Breast epithelium (tissue), 4 donors: ENCODE measurements at places on chromosomes 7 and 10. TPM values are rescaled to one million over a fixed set of nuclear protein-coding genes. Genes with fewer than 3 reads are reported as not detected.

GRCh38 chr10:102775935-102776669, 32.4 kb downstream of the WBP1L start:
- DNase-seq = no peak

GRCh38 chr10:61140765-61141392, 196.9 kb upstream of the RHOBTB1 start:
- DNase-seq = no peak

DNA sequence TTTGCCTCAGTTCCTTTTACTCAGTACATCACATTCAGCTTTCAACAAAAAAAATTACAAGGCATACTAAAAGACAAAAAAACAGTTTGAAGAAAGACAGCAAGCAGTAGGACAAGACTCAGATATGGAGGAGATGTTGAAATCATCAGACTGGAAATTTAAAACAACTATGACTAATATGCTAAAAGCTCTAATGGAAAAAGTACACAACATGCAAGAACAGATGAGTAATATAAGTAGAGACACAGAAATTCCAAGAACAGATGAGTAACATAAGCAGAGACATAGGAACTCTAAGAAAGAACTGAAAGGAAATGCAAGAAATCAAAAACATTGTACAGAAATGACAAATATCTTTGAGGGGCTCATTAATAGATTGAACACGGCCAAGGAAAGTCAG, 402.6 kb downstream of the NEBL start:
- no peak for DNase-seq

The SLC25A28 gene
- 29.1 TPM for total RNA-seq

The TFPI2 gene
- total RNA-seq = 223 TPM

DNA sequence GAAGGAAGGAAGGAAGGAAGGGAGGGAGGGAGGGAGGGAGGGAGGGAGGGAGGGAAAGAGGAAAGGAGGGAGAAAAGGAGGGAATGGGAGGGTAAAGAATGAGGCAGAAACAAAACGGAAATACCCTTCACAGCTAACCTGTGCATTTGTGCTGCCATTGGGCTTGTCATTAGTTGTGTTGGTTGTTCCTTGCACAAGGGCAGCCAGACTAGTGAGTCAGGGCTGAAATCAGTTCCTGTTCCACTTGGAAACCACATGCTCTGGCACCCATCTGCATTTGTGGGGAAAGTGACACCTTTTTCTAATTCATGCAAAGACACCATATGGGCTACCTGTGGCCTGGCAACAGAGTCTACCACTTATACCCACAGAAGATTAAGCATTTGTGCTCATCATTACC, 1004.0 kb upstream of the C7orf33 start:
- no peak for DNase-seq

GRCh38 chr10:10432296-10433035, 585.2 kb upstream of the CELF2 start:
- no peak for DNase-seq

The BZW2 gene
- total RNA-seq = 55.7 TPM

DNA sequence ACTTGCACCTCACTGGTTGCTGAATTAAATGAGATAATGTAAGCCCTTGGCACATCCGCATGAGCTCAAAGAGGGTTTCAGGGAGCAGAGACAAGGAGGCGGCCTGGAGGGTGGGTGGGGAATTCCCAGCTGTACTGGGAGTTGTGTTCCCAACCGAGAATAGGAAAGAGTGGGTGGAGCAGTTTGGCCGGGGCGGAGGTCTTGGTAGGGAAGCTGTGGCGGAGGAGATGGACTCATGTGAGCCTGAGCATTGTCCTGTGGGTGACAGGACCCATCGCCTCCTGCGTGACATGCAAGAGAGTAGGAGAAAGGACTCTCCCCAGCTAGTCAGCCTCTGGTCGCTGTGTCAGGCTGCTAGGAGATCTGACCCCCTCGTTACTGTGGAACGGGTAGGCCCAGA, 41.0 kb upstream of the SAMD8 start:
- no peak for DNase-seq

GRCh38 chr7:7202375-7202720, 20.0 kb downstream of the C1GALT1 start:
- DNase-seq = no peak

DNA sequence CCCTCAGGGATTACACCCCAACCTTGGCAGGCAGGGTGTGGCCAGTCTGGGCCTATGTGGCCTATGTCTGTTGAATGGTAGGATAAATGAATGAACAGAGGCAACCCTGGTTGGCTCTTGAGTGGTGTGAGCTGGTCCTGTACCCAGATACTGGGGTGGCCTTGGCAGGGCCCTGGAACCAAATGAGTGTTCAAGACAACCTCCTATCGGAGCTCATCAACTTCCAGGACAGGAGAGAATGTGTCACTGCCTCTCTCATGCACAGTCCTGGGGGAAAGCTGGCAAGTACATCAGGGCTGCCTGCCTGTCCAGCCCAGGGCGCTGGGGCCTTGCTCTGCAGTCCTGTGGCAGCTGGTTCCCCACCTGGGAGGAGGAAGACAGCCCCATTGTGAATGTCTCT, 271.6 kb downstream of the CALN1 start:
- DNase-seq = no peak

The SEPTIN7 gene
- total RNA-seq = 177 TPM

The FFAR4 gene
- total RNA-seq = 2.9 TPM

- no peak for DNase-seq
Observed at GRCh38 chr10:22685926-22686325, 28.5 kb downstream of the PIP4K2A start.

DNA sequence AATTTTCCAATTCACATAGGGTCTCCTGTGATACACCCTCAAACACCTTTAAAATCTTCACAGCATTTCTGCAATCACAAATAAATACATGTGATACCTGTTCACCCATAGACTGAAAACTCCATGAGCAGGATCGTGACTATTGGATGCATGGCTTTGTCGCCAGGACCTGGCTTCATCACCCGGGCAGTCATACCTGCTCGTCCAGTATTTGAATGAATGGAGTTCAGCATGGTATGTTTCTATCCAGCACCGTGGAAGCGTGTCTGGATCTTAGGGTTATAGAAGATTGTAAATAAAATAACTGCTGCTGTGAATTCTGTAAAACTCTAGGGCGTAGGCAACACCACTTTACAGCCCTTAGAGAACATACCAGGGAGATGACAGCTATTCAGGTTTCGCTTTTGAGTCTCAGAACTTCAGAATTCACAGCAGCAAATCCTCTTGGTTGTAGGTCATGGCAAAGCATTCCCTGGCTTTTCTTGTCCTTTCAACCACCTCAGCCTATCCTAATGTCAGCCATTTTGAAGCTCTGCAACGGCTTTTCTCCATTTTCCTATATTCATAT, 47.4 kb upstream of the USP6NL start:
- no peak for DNase-seq

DNA sequence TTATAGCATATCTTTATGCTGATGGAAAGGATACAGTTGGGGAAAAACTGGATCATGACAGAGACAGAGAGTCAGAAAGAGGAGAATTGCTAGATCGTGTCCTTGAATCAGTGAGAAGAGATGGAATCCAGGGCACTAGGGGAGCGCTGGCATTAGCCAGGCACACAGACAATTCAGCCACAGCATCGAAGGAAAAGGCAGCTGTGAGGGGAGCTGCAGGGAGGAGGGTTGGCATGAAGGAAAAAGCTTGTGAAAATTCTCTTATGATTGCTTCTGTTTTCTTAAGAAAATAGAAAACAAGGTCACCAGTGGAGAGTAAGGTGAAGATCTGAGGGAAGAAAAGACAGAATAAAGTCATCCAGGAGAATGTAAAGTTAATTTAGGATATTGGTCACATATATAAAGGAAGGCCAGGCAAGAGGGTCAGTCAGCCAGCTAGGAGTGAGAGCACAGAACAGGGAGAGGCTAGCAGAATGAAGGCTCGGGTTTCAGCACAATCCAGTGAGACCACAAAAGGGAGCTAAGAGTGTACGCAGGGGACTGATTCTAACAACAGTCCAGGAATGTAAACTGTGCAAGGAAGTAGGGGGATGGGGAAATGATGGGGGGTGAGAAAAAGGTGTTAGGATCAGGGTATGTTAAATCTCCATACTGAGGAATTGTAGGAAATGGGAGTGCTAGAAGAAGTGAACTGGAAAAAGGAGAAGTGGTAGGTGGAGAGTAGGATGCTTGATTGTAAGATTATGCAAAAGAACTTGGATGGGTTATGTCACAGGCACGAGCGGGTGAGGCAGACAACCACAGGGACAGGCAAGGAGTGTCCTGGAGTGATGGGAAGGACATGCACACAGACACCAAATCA, 112.0 kb downstream of the RNF32 start:
- no peak for DNase-seq

The FGFBP3 gene
- 0.66 TPM for total RNA-seq

GRCh38 chr7:155286686-155287085, 11.0 kb upstream of the INSIG1 start:
- no peak for DNase-seq

DNA sequence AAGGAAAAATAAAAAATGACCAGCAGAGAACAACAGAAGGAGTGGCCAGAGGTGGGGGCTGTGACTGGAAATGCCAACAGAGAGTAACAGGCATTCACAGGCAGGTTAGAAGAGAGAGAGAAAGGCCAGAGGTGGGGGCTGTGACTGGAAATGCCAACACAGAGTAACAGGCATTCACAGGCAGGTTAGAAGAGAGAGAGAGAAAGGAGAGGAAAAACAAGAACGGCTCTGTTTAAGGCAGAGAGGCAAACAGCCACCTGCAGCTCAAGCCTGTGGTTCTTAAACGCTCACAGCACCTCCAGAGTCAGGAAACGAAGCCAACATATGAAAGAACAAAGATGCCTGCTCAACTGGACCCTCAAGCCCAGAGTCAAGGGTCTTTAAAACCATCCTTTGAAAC, 39.5 kb upstream of the DGKI start:
- no peak for DNase-seq

The ST8SIA6 gene
- 18.4 TPM for total RNA-seq

GRCh38 chr10:61000769-61001730, 57.1 kb upstream of the RHOBTB1 start:
- no peak for DNase-seq

DNA sequence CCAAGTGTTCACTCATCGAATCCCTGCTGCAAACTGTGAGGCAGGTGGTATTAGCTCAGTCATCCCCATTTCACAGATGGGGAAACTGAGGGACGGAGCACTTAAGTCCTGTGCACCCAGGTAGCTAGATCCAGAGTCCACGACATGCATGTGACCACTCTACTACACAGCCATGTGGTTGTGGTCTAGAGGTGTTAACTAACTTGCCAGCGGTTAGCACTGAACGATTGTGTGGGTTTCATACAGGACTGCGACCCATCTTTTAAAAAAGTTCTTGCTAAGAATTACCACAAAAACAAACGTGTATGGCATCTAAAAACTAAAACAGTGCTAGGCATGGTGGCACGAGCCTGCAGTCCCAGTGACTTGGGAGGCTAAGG, 16.1 kb upstream of the ABCC2 start:
- DNase-seq = no peak

DNA sequence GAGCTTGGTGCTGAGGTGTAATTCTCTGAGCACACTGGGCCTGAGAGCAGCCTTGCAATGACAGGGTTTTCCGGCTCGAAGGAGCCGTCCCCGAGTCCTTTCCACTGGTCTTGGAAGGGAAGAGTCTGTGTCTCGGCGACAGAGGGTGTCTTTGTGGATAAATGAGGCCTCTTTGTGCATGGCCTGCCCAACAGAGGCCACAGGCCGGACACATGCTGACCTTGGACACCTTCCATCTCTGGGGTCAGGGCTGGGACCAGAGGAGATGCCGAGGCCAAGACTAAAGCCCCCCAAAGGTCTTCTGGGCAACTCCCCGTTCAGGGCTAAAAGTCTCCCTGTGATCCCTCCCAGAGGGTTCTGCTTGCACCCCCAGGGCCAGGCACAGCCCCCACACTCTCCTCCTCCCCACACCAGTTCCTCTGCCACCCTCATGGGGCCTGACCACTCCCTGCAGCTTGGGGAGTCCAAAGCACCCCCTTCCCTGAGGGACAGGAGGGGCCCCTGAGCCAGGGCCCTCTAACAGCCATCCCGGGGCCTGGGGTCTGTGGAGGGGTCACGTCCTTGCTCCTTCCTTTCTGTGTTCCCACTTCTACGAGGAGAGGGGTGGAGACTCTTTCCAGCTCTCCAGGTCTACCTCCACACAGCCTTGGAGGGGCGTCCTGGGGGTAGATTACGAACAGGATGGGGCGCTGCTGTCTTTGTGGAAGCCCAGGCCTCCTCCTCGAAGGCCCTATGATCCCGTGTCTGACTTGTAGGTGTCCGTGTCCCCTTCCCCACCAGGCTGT, 130.6 kb upstream of the FAM20C start:
- DNase-seq = no peak

DNA sequence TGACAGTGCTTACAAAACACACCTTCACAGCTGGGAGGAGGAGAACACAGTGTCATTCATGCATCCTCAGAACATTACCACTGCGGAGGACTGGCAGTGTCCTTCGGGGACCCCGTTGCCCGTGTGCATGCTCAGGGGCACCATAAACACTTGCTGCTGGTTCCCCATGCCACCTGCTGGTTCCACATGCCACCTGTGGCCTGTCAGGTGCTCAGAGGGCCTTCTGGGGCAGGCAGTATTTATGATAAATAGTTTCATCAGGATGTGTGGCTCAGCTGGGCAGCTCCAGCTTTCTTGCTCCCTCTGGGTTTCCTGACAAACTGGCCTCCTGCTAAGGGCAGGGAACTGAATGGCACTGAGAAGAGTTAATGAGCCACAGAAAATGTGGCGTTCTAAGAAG, 32.1 kb downstream of the CELF2 start:
- DNase-seq = no peak

The ANKRD22 gene
- 1.6 TPM for total RNA-seq

- no peak for DNase-seq
Observed at GRCh38 chr10:15035385-15036301, 8.1 kb upstream of the OLAH start.

The CHAT gene
- not detected for total RNA-seq

DNA sequence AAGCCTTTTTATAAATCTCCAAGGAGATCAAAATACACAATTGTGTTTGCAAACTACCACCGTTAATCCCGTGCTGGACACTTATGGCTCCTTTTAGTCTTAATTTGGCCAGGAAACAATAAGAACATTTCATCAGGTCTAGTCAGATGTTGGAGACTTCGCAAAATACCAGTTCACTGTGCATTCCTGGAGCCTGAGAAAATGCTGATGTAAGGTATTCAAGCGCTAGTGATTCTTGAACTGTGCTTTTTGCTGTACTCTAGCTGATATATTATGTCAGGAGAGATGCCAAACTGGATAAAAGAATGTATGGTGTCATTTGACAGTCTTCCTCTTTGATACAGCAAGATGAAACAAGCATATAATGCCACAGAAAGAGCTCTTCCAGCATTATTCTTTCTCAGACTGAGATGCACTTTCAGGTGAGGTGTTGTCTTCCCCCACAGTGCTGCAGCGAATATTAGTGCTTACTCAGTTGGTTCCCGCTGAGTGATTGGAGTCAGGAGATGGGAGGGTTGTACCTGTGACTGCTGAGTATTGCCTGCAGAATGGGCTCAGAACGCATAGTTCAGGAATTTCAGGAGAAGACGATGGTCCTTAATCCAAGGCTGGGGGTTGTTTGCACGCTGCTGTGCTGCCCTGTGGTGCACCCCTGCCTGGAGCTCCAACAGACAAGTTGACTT, 59.2 kb downstream of the OGDH start:
- no peak for DNase-seq

- no peak for DNase-seq
Observed at GRCh38 chr7:107961405-107961804, 41.6 kb downstream of the LAMB1 start.
